Esophagus squamous epithelium (tissue), 5 donors: ENCODE measurements at places on chromosomes 12 and 14.

DNA sequence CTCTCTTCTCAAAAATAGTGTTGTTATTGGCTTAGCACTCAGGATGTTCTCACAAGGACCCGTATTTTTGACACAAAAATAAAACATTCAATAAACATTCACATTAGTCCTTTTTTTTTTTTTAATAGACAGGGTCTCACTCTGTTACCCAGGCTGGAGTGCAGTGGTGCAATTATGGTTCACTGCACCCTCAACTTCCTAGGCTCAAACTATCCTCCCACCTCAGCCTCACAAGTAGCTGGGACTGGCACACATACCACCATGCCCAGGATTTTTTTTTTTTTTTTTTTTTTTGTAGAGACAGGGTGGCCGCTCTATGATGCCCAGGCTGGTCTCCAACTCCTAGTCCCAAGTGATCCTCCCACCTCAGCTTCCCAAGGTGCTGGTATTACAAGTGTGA lies 27.0 kb downstream of the PPP1R13B start:
- no peak for DNase-seq

DNA sequence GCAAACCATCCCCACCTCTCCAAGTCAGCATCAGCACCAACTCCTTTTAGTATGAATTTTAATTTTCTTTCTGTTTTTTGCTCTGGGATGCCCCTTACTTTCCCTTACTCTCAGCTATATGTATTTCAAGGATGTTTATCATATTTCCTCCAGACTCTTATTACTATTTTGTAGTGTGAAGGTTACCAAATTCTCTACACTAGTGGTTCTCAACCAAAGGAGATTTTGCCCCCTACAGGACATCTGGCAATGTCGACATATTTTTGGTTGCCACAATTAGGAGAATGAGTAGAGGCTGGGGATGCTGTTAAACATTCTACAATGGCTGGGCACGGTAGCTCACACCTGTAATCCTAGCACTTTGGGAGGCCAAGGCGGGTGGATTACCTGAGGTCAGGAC lies 29.1 kb upstream of the SOS2 start:
- DNase-seq, result no peak

- DNase-seq, result no peak
Measured at GRCh38 chr14:81537193-81537592, 3.5 kb upstream of the SEL1L start.

- DNase-seq, result no peak
Measured at GRCh38 chr12:90501412-90501811, 453.6 kb downstream of the CCER1 start.

- no peak for DNase-seq
Measured at GRCh38 chr12:91272461-91273063, 89.9 kb upstream of the DCN start.

GRCh38 chr12:58720421-58720820 lies 199.9 kb downstream of the LRIG3 start:
- DNase-seq, result no peak

DNA sequence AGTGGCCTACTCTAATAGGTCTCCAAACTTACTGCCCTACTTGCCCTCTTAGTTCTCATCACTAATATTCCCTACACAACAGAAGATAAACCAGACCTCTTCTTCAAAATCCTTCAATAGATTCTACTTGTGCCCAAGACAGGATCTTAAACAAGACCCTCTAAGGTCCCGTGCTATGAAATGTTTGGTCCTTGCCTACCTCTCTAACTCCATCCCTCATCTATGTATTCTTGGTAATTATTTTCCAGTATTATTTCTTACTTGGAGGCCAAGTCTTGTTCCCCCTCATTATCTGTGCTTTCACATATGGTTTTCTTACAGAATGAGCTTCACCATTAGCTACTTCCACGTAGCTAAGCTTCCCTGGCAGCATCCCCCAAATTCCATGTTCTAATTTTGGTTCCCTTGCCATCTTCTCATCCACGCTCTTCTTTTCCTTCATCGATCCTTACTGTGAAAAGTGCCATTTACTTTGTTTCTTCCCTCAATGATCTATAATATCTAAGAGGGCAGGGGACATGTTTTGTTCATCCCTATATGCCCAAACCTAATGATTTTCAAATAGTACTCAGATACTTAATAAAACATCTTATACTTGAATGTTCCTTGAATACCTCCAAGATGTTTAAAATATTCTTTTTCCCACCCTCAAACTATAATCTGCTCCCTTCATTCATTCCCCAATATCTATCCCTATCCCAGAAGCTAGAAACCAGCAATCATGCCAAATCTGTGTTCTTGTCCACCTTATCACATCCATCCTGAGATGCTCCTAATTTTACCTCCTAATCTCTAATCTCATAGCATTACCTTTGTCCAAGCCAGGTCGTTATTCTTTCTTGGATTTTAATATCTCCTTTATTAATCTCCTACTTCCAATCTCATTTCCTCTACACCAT lies 10.1 kb downstream of the HNRNPC start:
- no peak for DNase-seq

- DNase-seq, result no peak
Measured at GRCh38 chr12:28781671-28782652, 367.1 kb upstream of the FAR2 start.

DNA sequence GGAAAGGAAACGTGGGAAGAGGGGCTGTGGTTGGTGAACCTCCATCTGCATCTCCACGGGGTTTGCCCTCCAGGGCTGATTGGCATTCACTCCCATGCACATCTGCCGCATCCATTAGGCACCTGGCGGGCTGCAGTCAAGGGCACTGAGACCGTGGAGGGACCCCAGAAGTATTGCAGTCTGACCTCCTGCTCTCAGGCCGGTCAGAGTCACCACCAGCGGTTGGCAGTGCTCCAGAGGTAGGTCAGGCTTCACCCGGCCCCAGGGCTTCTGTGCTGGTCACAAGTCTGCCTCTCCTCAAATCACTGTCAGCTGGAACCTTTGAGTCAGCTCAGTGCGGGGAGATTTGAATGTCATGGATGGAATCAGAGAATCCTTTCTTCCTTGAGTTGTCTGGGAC lies 132.3 kb downstream of the PAPOLA start:
- DNase-seq, result no peak

DNA sequence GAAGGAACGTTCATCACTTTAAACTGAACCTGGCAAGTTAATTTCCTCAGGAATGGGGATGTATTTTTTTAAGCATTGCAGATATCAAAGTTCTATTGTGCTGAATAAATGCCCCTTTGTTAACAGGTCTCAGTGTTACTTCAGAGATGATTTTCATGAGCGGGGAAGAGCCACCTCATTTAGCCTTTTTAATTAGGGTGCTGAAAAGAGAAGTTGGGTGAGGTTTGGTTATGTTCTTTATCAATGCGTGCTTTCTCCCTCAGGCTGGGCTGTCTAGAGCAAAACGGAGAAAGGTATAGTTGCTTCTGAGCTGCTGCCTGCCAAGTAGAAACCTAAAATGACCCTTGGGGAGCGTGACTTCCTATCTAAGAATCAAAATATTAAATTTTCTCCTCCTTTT lies 8.0 kb upstream of the HIP1R start:
- no peak for DNase-seq

DNA sequence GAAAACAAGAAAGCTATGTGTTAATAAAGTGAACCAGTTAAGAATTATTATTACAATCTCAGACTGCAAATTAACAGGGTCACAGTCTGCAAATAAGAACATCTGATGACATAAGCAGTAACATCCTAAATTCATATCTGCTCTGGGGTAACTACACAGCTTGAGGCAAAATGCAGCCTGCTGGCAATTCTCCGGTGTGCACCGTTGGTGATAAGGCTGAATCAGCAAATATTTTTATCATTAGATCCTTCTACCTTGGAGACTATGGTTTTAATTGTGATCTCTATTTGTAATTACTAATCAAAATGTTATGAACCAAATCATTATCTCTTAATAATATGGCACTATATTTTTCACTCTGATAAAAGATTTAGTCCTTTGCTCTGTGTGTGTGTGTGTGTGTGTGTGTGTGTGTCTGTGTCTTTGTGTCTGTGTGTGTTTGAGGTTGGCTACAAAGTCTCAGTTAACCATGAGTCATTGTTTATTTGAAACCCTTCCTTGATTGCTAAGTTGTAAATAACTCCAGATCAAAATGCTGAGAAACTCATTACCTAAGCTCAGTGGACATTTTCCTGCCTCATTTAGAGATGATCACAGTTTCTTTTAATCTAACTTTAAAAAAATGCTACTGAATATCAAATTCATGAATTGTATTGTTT lies 442.6 kb downstream of the GXYLT1 start:
- DNase-seq, result no peak

- no peak for DNase-seq
Measured at GRCh38 chr14:64221391-64222003, 72.7 kb downstream of the ESR2 start.

- no peak for DNase-seq
Measured at GRCh38 chr12:6792522-6793201, 3.3 kb downstream of the CD4 start.

- DNase-seq, result no peak
Measured at GRCh38 chr12:120668091-120668867, 18.7 kb upstream of the MLEC start.

DNA sequence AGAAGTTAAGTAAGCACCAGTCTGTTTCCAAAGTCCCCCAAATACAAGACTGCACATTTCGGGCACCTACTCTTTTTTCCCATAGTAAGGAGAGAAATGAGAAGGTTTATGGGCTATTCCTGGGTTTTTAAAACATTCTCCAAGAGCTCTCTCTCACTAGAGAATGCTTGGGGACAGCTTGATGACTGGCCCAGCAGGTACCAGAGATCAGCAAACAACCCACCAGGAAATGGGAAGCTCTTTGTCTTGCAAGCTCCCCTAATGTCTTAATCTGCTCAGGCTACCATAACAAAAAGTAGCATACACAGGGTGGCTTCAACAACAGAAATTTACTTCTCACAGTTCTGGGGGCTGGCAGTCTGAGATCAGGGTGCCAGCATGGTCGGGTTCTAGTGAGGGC lies 41.8 kb upstream of the CRY1 start:
- no peak for DNase-seq

GRCh38 chr12:92431146-92431545 lies 271.6 kb upstream of the PLEKHG7 start:
- no peak for DNase-seq

- no peak for DNase-seq
Measured at GRCh38 chr12:83541446-83541845, 854.7 kb downstream of the TMTC2 start.

DNA sequence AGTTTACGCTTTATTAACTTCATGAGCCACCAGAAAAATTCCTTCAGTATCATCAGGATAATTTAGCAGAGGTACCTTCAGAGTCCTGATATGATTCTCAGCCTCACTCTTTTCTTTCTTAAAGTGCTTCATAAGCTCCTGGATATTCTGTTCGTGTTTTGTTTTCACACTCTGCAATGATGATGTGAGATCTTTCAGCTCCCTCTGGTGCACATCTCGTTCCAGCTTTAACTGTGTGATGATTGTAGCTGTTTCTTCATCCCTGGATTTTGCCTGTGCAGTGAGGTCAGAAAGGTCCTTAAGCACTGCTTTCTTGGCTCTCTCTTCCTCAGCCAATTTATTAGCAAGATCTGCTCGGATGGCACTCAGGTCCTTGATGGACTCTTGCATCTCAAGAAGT lies 156.7 kb downstream of the CEP128 start:
- DNase-seq, result no peak

GRCh38 chr14:43692706-43693105 lies 814.4 kb downstream of the FSCB start:
- DNase-seq, result no peak

DNA sequence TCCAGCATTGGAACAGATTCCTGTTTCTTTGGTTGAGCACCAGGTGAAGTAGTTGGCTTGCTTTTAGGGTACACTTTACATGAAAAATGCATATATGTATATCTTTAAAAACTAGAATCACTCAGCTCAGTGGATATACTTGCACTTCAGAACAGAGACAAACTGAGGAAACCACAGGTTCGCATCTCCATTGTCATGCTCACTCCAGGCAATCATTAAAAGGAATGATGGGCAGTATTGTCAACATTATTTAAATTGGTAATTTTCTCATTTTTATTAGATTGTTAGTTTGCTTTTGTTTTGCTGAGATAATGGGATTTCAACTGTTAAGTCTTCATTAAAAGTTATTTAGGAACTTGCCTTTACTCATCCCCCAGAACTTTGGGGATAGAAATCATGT lies 71.0 kb upstream of the NELL2 start:
- no peak for DNase-seq

DNA sequence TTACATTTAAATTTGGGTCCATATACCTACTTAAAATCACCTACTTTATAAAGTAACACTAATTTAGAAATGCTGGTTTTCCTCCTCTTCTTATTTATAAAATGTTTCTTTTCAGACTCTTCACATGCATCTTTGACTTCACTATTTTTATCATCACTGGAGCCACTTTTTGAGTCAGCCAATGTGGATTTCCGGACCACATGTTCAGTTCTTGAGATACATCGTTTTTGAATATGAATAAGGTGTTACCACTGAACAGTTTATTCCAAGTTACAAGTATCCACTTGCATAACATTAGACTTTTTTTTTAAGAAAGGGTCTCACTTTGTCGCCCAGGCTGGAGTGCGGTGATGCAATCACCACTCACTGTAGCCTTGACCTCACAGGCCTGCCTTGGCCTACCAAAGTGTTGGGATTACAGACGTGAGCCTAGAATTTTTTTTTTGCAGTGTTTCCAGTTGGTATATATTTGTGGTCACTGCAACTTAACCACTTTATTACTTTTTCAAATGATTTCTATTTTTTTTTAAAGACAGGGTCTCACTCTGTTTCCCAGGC lies 5.7 kb downstream of the FNTB start:
- no peak for DNase-seq

DNA sequence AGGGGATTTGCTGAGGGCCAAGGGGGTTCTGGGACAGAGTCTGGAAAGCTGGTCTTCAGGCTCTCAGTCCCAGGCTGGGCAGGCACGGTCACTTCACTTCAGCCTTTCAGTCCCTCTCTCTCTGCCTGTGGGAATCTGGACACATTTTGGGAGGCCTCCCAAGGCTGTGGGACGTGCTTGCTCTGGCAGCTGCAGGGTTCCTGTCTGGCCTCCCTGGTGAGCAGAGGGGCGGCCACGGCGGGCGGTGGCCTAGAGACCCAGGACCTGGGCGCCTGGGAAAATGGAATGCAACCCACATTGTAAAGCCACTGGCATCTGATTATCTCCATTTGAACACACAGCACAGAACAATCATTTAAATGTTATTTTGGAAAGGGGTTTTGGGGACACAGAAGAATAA lies 10.1 kb upstream of the ALDH2 start:
- DNase-seq, result no peak

DNA sequence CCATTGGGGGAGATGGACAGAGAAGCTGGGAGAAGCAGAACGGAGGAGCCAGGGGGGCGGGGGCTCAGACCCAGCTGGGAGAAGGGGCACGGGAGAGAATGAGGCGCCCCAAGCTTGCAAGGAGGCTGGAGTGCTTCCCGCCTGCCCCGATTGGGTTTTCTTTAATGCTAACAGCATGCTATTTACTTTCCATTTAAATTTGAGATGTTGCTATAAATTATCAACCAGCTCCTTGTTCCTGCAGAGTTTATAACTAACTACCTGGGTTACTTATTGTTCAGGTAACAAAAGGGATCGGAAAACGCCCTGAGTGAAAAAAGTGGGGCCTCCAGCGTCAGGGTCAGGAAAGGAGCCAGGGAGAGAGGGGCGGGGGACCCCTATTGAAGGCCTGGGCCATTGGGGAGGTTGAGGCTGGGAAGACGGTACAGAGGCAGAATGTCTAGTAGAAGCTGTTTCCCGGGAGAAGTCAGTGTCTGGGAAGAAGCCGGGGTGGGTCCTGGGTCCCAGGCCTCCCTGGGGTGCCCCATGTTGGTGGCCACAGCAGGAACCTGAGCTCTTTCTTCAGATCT lies 2.5 kb downstream of the HNF1A start:
- no peak for DNase-seq
